ENCODE measurements at places on chromosomes 13 and 19. TPM values are rescaled to one million over a fixed set of nuclear protein-coding genes. Genes with fewer than 3 reads are reported as not detected.

The ZNF729 gene
- not detected for total RNA-seq

The NLRP5 gene
- not detected for total RNA-seq

The ACER1 gene
- not detected for total RNA-seq

The UHRF1 gene
- total RNA-seq: 70.8 TPM

The LGI4 gene
- not detected for total RNA-seq

The NLRP11 gene
- not detected for total RNA-seq

The PRR36 gene
- total RNA-seq: not detected

The ANKLE1 gene
- total RNA-seq: 3.1 TPM

The FFAR3 gene
- total RNA-seq: not detected

The CDX2 gene
- total RNA-seq: not detected

The PVR gene
- total RNA-seq: 199 TPM

The RAD23A gene
- total RNA-seq: 102 TPM

Data from endothelial cell of umbilical vein (primary cell).